CD4-positive, alpha-beta T cell treated with Interleukin-6 at 100 ng/mL for 8 hours (primary cell): ENCODE measurements at places on chromosomes 1 and 21.

DNA sequence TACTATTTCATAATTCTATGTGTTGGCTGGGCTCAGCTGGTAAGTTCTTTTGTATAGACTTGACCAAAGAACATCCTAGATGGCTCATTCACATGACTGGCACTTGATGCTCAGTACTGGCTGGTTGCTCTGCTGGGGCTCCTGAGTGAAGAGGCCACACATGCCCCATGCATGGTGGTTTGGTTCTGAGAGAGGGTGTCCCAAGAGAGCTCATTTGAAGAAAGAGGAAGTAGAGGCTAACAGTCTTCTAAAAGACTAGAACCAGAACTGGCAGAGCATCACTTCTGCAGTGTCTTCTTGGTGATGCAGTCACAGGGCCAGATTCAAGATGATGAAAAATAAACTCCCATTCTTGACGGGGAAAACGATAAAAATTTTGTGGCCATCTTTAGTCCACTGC lies 5.2 kb upstream of the BACH1 start:
- DNase-seq = no peak

GRCh38 chr1:109630898-109631512 lies 11.4 kb downstream of the AMPD2 start:
- no peak for DNase-seq

DNA sequence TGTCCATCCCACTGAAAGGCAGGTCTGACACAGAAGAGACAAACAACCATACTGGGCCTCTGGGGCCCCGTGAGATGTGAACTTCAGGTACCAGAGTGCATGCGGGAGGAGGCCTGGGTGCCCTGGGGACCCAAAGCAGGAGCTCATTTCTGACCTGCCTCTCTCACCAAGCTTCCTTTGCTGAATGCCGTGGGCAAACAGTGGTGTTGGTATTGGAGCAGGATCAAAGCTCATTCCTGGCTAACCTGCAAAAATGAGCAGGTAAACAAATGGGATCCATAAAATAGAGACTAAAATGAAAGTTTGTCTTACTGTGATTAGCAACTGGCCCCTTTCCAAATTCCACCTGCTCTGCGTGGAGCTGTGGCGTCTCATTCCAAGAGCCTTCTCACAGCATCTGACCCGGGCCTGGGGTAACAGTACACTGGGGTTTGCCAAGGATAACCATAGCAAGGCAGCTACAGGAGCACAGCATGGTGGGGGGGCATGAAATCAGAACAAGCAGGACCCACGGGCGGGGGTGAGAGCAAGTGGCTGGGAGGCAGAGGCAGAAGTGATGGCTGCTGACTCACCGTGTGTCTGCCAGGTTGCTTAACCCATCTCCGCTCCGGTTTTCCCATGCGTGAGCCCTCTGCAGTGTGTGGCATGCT lies 103.6 kb downstream of the KIF26B start:
- no peak for DNase-seq

DNA sequence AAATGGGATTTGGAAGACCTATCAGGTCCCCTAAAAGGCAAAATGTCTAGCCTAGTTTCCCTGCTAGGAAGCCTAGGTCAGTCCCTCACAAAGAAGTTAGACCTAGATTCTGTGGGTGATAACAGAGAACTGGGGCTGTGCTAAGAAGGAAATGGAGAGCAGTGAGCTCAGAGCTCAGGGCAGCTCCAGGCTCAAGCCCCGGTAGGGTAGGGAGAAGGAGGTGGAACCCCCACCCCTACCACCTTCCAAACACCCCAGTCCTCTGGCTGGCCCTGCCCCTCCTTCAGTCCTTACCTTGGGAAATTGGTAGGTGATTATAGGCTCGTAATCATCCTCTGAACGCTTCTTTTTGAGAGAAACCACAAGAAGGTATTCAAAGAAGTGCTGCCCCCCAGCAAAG lies 1.1 kb downstream of the DENND2D start:
- peak; percentile 38 for DNase-seq

GRCh38 chr1:43288058-43288784 lies 2.8 kb upstream of the C1orf210 start:
- DNase-seq = no peak

- no peak for DNase-seq
These were observed 10.4 kb downstream of the NUAK2 start for GRCh38 chr1:205310976-205311704.

DNA sequence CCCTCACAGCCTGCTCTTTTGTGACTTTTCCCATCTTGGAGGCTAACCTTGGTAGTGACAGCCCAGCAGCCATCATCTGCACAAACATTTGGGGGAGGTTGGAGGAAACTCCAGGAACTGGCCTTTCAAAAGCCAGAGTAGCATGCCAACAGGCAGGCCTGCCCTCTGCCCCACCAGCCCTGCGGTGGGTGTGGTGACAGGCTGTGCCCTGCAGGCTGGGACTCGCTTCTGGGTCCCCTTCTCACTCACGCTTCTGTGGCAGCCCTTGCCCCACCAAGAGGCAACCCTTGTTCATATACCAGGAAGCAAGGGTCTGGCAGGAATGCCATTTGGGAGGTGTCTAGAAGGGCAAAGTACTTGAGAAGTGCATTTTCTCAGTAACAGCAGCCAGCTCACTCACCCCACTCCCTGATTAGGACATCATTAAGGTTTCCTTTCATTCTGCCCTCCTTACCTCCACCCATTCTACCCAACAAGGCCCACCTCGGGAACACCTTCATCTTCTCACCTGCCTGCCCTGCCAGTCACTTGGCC lies 20.8 kb upstream of the FAM3B start:
- DNase-seq = no peak

DNA sequence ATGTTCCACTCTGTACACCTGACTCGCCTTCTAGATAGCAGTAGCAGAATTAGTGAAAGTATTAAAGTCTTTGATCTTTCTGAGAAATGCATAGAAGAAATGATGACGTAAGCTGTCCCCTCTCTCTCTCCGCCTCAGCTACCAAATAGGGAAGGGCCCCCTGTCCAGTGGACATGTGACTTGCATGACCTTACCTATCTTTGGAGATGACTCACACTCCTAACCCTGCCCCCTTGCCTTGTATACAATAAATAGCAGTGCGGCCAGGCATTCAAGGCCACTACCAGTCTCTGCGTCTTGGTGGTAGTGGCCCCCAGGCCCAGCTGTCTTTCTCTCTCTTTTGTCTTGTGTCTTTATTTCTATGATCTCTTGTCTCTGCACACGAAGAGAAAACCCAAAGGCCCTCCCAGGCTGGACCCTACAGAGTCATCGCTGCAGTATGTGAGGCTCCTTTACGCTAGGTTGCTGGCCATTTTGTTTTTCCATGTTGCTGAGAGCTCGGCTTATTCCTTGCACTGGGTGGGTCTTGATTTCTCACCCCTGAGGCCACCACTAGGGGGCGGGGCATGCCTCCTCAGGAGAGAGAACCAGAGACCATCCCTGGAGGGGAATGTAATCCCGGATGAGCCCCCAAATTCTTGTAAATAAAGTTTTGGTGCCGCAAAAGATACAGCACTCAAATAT lies 16.0 kb upstream of the ZBTB8B start:
- DNase-seq = no peak

GRCh38 chr1:8185400-8185799 lies 132.5 kb upstream of the SLC45A1 start:
- DNase-seq = no peak

DNA sequence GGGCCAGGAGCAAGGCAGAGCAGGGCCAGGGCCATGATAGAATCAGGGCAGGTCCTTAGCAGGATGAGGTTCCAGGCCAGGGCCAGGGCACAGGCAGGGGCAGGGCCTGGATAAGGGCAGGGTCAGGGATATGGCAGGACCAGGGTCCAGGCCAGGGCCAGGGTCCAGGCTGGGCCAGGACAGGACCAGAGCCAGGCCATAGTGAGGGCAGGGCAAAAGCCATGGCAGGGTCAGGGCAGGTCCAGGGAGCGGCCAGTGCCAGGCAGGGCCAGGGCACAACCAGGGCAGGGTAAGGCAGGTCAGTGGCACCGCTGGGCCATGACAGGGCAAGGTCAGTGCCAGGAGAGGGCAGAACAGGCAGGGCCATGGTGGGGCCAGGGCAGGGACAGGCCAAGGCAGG lies 152.2 kb downstream of the LIPI start:
- DNase-seq = no peak

DNA sequence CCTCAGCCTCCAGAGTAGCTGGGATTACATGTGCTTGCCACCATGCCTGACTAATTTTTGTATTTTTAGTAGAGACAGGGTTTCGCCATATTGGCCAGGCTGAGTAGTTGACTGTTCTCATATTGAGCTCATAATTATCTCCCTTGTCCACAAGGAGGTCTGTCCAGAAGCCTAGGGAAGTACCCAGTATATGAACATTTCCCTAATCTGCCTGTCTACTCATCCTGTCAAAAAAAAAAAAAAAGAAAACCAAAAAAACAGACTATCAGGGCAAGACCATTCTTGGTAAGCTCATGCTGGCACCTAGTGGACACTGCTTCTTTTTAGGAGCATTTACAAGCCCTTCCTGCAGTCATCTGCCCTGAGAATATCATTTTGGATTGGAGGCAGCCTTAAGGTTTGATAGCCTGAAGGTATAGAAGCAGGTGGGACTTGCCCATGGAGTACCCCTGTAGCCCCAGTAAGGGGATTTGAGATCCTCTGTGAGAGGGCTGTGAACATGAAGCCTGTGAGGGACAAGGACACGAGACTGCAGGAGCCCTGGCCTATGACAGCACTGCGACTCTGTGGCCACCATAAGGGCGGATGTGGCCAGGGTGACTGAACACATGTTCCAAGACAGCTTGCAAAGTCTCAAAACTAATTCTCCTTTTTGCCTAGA lies 10.8 kb upstream of the DUSP12 start:
- peak; percentile 56 for DNase-seq

DNA sequence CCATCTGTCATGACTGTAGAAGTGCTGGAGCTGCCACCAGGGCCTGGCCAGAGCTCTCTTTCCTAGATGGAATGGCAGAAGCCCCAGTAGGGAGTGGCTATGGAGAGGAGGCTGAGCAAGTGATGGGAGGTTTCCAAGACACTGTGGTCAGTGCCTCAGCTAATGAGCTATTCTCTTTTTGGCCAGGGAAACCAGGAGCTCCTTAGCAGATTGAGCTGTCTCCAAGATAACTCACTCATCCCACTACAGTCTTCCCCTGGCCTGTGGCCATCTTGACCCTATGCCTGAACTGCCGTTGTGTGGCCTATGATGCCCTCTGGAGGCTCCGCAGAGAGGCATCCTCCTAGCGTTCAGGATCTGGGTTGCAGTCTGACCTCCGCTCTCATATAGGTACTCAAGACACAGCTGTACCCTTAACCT lies 60.5 kb downstream of the ERI3 start:
- no peak for DNase-seq

GRCh38 chr1:117147856-117148588 lies 26.5 kb upstream of the TRIM45 start:
- no peak for DNase-seq

- DNase-seq = no peak
These were observed 39.6 kb downstream of the MPZL1 start for GRCh38 chr1:167761400-167761799.

DNA sequence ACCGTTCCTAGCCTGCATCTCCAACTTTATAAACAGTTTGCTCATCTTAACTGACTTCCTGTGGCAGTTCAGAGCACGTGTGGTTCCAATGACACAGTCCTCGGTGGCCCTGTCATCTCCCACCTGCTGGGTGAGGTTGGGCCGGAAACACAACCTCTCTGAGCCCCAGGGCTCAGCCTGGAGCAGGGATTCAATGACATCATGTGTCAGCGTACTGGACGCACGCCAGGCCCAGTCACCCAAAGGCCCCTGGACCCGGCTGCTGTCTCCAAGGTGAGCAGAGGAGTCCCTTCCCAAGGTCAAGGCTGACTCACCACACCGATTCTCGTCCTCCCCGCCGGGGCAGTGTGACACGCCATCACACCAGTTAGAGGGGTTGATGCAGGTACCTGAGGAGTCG lies 19.9 kb downstream of the TMPRSS2 start:
- DNase-seq = no peak

GRCh38 chr1:44072204-44072603 lies 40.9 kb upstream of the SLC6A9 start:
- DNase-seq = no peak

GRCh38 chr1:226691247-226691646 lies 47.8 kb downstream of the ITPKB start:
- DNase-seq = peak; percentile 47

- DNase-seq = no peak
These were observed 347.9 kb upstream of the ADGRL2 start for GRCh38 chr1:81452693-81453366.

DNA sequence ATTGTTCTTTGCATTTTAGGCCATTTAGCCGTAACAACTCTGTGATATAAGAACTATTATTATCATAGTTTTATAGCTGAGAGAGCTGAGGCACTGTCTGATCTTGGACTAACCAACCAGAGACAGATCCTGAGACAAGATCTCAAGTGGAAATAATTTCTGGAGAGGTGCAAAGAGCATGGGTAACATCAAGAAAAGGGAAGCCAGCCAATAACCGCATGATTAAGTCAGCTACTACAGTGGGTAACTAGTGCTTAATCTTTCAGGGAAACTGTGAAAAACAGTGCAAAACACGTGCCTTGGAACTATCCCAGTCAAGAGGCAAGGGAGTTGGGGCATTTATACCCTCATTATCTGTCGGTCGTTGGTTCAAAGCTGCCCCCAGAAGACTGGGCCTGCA lies 105.8 kb downstream of the OMA1 start:
- no peak for DNase-seq

GRCh38 chr1:9573723-9574122 lies 15.0 kb upstream of the TMEM201 start:
- no peak for DNase-seq

GRCh38 chr21:34965200-34966174 lies 83.6 kb downstream of the RUNX1 start:
- DNase-seq = no peak

DNA sequence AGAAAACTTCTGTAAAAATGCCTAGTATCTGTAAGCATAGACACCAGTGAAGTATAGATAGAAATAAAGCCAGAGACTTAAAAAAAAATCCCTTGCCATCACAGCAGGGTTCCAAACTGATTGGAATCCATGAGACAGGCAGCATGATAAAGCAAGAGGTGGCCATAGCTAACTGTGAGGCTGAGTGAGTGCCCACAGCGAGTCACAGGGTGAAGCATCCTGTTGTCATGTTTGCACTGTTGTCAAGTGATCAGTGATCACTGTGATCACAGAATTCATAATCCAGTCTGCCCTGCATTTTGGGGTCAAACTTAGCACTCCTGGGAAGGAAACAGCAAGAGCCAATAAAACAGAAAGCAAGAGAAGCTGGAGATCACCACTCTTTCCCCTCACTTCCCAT lies 33.3 kb downstream of the LRRC8B start:
- no peak for DNase-seq

GRCh38 chr1:14851760-14852159 lies 253.3 kb downstream of the KAZN start:
- no peak for DNase-seq
